Gastrocnemius medialis (tissue), 4 donors: ENCODE measurements at places on chromosomes 12 and 14. TPM values are rescaled to one million over a fixed set of nuclear protein-coding genes. Genes with fewer than 3 reads are reported as not detected.
A peak's percentile ranks its signal among the peaks of the same experiment; 100 is the strongest.

Gene GDF3
- total RNA-seq: not detected

DNA sequence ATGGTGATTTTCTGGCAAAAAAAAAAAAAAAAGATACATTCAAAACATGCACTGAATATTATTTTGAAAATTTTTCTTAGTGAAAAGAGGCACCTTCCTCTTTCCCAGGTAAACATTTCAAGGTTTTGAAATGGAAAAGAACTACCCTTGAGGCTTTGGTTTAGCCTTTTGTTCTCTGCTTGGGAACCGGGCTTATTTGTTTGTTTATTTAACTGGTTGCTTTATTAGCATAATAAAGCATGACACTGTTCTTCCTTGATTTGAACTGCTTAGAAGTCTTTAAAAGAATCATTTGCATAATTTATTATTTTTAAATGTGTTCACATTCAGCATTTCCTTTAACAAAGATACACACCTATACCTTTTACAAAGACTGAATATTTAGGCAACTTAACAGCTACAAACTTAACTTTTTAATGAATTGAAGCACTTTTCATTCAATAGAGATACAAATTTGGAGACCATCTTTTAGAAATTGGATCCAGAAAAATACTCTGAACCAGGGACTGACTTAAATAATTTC lies 174.5 kb downstream of the FBXL14 start:
- H3K4me1 ChIP-seq: peaks cover 7% of the 10 kb centered on the region
- no peaks in the 10 kb centered on the region for H3K36me3 ChIP-seq
- no peaks in the 10 kb centered on the region for H3K27me3 ChIP-seq
- H3K27ac ChIP-seq: no peak overlapping the region

DNA sequence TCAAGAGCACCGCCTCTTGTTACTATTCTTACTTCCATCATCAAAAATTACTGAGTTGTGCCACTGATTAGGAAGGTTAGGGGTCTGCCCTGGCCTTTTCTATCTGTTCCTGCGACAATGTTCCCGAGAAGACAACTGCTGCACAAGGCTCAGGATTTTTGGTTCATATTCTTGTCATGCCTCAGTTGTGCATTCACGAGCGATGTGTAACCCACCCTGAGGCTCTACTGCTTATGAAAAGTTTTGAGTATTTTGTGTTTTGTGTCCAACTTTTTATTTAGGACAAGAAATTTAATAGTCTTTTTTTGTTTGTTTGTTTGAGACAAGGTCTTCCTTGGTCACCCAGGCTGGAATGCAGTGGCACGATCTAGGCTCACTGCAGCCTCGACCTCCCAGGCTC lies 23.1 kb upstream of the LGALS3 start:
- peak overlapping the region; percentile 83 for H3K27ac ChIP-seq
- peaks cover 55% of the 10 kb centered on the region for H3K4me1 ChIP-seq
- no peak for DNase-seq
- no peaks in the 10 kb centered on the region for H3K36me3 ChIP-seq

DNA sequence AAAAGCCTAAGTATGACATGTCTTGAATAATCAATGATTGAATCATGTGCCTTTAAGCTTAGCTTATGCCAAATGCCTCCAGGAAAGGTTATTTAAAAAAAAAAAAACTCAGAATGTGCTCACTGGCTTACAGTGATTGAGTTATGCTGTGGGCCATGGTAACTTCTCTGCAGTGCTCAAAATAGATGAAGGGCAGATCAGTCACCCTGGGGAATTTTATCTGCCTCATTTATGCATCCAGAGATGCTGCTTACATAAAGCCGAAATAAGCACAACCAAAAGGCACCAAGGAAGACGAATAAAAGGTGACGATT lies 118.7 kb upstream of the MDM1 start:
- no peaks in the 10 kb centered on the region for H3K36me3 ChIP-seq
- H3K4me1 ChIP-seq: peaks cover 25% of the 10 kb centered on the region
- H3K4me3 ChIP-seq: no peak overlapping the region
- H3K27me3 ChIP-seq: no peaks in the 10 kb centered on the region
- no peak overlapping the region for H3K27ac ChIP-seq
- DNase-seq: no peak

GRCh38 chr12:27161458-27162228 lies 79.3 kb upstream of the C12orf71 start:
- no peaks in the 10 kb centered on the region for H3K36me3 ChIP-seq
- no peak overlapping the region for H3K4me3 ChIP-seq
- no peak overlapping the region for H3K27ac ChIP-seq
- no peak for DNase-seq

DNA sequence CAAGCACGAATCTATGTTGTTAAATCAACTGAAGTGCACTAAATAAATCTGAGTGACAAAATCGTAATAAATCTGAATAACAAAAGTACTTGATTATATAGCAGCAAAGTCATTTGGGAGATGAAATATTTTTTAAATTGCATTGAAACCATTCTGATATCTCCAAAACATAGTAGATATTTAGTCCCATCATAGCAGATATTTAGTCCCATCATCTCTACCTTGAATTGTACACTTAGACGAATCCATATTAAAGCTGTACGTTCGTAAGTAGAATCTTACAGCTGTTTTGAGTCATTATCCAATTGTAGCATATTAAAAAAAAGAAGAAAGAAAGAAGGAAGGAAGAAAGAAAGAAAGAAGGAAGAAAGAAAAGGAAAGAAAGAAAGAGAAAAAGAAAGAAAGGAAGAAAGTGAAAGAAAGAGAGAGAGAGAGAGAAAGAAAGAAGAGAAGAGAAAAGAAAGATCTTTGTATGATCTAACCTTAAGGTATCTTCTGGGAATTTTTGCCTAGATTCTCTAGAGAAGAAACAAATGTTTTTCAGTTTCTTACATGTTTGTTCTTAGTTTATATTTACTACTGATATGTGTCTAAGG lies 2.6 kb downstream of the DCN start:
- peak overlapping the region; percentile 30 for H3K4me3 ChIP-seq
- H3K4me1 ChIP-seq: no peaks in the 10 kb centered on the region
- H3K27me3 ChIP-seq: no peaks in the 10 kb centered on the region

DNA sequence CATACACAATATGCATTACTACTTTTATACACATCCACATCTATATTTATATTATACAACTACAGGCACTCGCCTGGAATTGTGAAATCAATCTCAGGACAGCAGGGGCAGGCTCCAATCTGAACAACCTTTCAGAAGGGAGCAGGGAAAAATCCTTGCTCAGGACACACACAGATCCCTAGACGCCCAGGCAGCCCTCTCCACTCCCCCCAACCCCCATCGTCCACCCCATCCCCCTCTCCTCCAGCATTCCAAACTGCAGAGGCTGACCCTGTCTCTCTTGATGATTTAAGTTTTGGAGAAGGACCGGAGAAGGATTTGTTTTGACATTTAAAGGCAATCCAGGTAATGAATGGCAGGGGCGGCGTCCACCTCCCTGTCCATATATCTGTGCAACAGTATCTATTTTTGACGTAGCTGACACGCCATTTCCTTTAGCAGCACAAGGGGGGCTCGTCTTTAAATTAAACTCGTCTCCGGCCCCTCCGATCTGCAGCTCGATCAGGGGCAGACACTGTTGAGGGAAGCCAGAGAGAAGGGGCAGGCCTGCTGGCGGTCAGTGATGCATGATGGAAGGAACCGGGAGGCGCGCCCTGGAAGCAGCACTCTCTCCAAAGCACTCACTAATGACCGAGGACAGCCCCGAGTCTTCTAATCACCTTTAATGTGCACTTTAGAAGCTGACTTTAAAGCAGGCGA lies 95.0 kb upstream of the TBX5 start:
- H3K36me3 ChIP-seq: no peaks in the 10 kb centered on the region
- no peak overlapping the region for H3K27ac ChIP-seq
- no peak for DNase-seq
- no peak overlapping the region for H3K4me3 ChIP-seq
- peaks cover 21% of the 10 kb centered on the region for H3K27me3 ChIP-seq
- no peaks in the 10 kb centered on the region for H3K4me1 ChIP-seq

DNA sequence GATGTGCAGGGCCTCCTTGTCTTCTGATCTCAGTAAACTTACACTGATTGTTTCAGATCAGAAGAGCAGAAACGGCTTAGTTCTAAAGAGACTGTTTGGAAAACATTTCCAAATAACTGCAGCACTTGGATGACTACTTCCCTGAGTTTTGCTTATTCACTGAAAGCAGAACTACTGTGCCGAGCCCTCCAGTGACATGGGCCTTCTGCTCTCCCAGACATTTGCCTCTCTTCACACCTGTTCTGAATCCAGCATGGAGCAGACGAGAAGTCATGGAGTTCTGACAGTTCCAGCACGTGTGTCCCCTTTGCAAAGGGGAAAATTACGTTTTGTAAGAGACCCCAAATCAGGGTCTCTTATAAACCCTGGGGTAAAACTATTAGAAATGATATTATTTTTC lies 31.4 kb downstream of the ETNK1 start:
- no peaks in the 10 kb centered on the region for H3K27me3 ChIP-seq
- H3K4me3 ChIP-seq: no peak overlapping the region
- H3K4me1 ChIP-seq: peaks cover 5% of the 10 kb centered on the region
- no peaks in the 10 kb centered on the region for H3K36me3 ChIP-seq
- no peak overlapping the region for H3K27ac ChIP-seq
- no peak for DNase-seq

- no peaks in the 10 kb centered on the region for H3K36me3 ChIP-seq
- DNase-seq: no peak
- no peak overlapping the region for H3K4me3 ChIP-seq
- H3K4me1 ChIP-seq: no peaks in the 10 kb centered on the region
Measured at GRCh38 chr12:19799216-19799615, 359.9 kb downstream of the AEBP2 start.

DNA sequence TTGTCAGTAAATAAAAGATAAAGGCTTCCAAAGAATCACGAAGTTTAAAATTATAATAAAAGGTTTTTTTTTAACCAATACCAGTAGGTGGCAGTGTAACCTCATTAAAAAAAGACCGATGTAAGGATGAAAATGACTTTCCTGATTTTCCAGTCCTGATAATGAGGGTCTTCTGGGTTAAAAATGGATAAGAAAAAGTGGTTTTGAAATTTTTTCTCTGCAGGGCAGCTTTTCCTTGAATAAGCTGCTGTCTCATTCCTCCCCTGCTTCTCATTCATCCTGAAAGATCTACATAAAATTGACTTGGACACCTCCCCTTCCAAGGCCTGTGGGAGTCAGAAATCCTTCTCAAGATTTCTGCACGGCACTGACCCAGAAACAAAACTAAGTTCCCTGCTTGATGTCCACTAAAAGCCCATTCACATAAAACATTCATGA lies 58.9 kb upstream of the FBXO33 start:
- H3K27me3 ChIP-seq: no peaks in the 10 kb centered on the region
- H3K4me3 ChIP-seq: no peak overlapping the region
- no peaks in the 10 kb centered on the region for H3K36me3 ChIP-seq
- no peak overlapping the region for H3K27ac ChIP-seq
- DNase-seq: no peak

Gene GNPNAT1
- total RNA-seq: 13.8 TPM

DNA sequence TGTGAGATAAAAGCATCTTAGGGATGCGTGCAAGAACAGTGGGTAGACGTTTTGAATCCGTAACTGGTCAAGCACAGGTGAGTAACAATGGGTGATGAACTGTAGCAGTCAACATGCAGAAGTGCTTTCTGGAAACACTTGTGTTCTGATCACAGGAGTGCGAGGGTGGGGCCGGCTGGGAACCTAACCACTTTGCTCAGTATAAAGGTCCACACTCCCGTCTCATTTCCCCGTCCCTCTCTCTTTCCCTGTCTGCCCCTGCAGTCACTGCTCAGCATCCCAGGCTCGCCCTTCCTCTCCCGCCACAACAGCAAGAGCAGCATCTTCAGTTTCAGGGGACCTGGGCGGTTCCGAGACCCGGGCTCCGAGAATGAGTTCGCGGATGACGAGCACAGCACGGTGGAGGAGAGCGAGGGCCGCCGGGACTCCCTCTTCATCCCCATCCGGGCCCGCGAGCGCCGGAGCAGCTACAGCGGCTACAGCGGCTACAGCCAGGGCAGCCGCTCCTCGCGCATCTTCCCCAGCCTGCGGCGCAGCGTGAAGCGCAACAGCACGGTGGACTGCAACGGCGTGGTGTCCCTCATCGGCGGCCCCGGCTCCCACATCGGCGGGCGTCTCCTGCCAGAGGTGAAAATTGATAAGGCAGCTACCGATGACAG lies 127.1 kb downstream of the FIGNL2 start:
- H3K4me1 ChIP-seq: no peaks in the 10 kb centered on the region
- H3K36me3 ChIP-seq: no peaks in the 10 kb centered on the region
- no peak overlapping the region for H3K27ac ChIP-seq
- peak overlapping the region; percentile 31 for H3K4me3 ChIP-seq
- H3K27me3 ChIP-seq: peaks cover 6% of the 10 kb centered on the region

DNA sequence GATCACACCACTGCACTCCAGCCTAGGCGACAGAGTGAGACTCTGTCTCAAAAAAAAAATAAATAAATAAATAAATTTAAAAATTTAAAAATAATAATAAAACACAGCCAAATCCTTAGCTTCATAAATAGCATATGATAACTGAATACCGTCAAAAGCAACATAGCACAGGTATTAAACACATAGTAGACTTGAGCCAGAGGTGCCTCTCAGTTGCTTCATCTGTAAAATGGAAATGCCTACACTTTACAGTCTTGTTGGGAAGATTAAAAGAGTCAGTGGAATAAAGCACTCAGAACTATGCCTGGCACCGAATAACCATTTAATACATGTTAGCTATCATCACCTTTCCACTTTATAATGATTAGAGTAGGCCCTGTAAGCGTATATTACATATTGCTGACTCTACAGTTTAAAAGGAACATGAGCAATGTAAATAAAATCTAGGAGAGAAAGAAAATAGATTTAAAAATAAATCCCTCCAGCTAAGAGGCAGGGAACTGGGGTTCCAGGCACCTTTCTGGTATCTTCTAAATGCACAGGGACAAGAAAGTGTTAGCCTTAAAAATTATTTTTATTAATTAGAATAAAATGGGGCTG lies 7.8 kb upstream of the DCAF11 start:
- no peaks in the 10 kb centered on the region for H3K27me3 ChIP-seq
- H3K4me3 ChIP-seq: no peak overlapping the region
- peaks cover 7% of the 10 kb centered on the region for H3K4me1 ChIP-seq
- no peak overlapping the region for H3K27ac ChIP-seq

GRCh38 chr14:72617391-72618031 lies 276.4 kb downstream of the DPF3 start:
- peak overlapping the region; percentile 75 for H3K27ac ChIP-seq
- H3K4me3 ChIP-seq: no peak overlapping the region
- peaks cover 58% of the 10 kb centered on the region for H3K4me1 ChIP-seq
- no peaks in the 10 kb centered on the region for H3K27me3 ChIP-seq
- DNase-seq: peak; percentile 40

Gene HPD
- total RNA-seq: 5.0 TPM

Gene SPTLC2
- 10.4 TPM for total RNA-seq
